ENCODE measurements at places on chromosomes 1 and 21.

GRCh38 chr1:3257788-3258187 is 188.8 kb downstream of the PRDM16 start:
- DNase-seq, result no peak

DNA sequence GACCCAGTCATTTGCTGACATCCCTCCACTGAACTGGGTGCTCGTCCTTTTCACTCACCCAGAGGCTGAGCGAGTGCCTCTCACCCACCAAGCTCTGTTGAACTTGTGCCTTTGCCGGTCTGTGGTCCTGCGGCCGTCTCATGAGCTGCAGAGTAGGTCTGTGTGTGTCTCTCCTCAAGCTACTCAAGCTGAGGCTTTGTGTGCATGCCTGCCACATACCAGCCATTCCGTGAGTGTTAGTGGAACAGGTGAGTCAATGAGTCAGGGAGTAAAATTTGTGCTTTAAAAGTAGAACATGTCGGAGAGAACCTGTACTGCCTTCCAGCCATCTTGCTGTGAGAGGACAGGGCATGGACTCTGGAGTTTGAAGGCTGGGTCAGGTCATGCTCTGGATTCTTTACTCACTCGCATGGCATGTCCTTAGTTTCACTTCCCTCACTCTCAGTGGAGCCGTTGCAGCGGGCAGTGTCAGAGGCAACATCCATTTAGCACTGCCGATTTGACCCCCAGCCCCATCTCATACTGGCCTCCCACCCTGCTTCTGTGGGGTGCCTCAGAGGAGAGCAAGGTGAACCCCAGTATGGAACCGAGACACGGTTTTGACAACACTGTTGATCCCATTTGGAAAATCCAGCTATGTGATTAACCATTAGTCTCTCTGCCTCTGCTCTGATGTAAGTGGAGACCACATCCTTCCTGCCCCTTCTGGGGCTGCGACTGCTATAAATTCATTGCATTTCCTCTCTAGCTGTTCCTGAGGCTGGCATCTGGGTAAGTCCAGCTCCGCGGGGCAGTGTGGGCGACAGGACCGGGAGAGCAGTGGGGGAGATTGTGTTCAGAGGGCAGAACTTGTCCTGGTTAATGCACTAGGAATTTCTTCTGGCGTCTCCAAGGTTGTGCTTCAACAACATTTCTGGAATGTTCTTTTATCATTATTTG is at the start of gene NLRP3:
Gene NLRP3 (plus strand): TSS at position 751 of the 939 bp plus-strand sequence. CDS start 2,628 bp downstream, outside the sequence.
- DNase-seq, result no peak

- no peak for DNase-seq
Observed at GRCh38 chr1:236686815-236687160, 489 bp downstream of the ACTN2 start.

- no peak for DNase-seq
Observed at GRCh38 chr21:38834725-38835124, 29.0 kb downstream of the ETS2 start.

DNA sequence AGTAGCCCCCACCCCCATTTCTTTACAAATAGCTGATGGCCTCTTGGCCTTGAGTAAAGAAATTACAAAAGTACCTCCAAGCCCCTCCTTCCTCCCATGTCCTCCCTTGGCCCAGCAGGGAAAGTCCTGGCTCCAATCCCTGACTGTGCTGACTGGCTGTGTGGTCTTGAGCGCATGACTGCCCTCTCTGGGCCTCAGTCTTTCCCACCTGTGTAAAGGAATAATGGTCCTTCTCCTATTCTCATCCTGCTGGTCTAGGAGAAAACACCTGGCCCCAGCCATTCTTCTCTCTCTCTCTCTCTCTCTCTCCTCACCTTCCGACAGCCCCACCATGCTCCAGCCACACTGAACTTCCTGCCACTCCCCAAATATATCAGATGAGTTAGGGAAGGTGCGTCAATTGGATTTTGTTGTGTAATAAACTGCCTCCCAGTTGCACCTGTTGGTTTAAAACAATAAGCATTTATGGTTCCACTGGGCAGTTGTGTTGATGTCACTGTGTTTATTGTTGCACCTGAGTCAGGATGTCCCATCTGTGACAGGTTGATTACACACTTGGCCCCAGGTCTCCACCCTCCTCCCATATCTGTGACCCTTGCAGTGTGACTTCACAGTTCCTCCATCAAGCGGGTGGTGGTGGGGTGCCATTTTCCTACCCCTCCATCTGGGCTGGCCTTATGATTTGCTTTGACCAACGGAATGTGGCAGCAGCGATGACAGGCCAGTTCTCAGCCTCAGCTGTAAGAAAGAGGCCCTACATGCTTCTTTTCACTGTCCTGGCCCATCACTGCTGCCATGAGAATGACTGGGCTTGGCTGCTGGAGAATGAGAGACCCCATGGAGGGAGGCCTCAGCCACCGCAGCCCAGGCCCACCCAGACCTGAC is 22.3 kb upstream of the LRP8 start:
- no peak for DNase-seq

DNA sequence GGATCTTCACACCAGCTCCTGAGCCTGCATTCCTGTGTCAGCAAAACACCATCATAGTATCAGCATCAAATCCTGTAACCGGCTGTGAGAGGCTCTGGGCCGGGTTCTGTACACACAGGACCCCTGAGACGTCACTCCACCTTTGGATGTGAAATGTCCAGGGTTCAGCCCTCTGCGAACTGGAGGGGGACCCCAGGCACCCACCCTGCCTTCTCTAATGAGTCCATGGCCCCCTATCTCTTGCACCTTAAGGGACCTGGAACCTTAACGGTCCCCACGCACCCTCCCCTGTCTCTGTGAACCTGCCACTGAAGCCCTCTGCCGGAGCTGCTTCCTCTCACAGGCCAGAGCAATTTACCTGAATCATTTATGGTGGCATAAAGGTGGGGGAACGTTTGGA is 257.8 kb downstream of the NPHP4 start:
- no peak for DNase-seq

GRCh38 chr1:13786541-13786940 is 86.6 kb downstream of the PRDM2 start:
- DNase-seq, result no peak

- DNase-seq, result no peak
Observed at GRCh38 chr1:115332813-115333608, 5.0 kb downstream of the NGF start.

- DNase-seq, result no peak
Observed at GRCh38 chr1:189429610-189430009, 1048.1 kb downstream of the BRINP3 start.

DNA sequence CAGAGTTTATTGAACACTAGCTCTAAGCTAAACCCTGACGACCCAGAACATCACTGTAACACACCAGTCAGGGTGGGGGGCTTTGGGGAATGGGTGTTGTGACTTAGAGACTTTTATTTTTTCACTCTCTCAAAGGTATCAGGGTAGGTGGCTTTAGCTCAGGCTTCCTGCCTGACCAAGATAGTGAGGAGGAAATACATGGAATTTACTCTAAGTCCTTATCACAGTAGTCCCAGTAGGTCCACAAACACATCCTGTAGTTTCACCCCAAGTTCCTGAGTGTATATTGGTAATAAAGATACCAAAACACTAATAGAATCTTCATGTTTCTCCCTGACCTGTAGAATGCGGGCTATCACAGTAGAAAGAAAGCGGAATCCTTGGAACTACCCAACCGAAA is 15.1 kb downstream of the GJA5 start:
- no peak for DNase-seq
